ENCODE measurements at places on chromosomes 5 and 9.

DNA sequence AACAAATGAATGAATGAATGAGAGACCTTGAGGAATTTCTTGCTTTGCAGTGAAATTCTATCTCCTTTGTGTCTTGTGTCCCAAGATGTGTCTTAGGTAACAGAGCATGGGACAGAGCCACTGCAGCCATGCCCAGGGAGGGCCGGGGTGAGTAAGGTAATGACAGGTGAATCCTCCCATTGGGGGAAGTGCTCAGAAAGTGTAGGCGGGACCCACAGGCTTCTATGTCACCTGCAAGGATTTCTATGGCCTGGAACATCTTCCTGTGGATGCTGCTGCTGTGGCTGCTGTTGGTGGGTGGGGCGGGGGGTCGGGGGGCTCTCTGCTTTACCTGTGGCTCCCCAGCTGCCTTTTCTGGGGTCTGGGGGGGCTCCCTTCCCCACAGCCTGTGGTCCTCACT lies 133.6 kb upstream of the IER5L start:
- no peak for DNase-seq

GRCh38 chr5:36369219-36369690 lies 67.6 kb upstream of the RANBP3L start:
- no peak for DNase-seq

DNA sequence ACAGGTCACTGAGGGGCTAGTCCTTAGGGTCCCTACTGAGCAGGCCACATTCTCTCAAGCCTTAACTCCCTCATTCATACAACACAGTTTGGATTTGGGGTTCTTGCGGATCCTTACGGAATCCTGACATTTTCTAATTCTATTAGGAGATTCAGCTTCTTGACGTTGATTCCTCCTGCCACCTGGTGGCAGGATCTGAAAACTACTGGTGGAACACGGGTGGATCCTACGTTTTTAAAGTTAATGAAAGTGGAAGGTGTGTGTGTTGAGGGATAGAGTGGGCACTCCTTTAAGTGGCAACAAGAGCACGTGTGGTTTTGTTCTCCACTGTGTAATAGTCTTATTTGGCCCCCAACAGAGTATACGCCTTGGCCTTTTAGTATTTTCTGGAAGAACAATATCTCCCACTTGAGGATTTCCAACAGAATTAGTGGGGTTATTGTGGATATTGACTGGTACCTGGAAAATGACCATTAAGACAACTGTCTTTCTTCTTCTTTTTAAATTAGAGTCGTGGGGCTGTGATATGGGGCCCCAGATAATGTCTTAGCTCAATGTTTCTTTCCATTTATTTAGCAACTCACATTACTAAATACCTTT lies 25.2 kb downstream of the SLC28A3 start:
- peak; percentile 64 for DNase-seq

GRCh38 chr5:32157078-32157477 lies 17.0 kb downstream of the GOLPH3 start:
- no peak for DNase-seq

GRCh38 chr9:68802525-68803015 lies 97.5 kb downstream of the PIP5K1B start:
- DNase-seq, result no peak

- DNase-seq, result no peak
Measured at GRCh38 chr5:14305045-14305444, 161.9 kb downstream of the TRIO start.

Measured in ascending aorta (tissue), 2 donors.